ENCODE measurements at places on chromosomes 16 and 17. TPM values are rescaled to one million over a fixed set of nuclear protein-coding genes. Genes with fewer than 3 reads are reported as not detected.

Gene CLUH
- 42.2 TPM for polyA plus RNA-seq

Gene C17orf67
- polyA plus RNA-seq: 0.64 TPM

Gene CBLN1
- not detected for polyA plus RNA-seq

Gene MAPT
- polyA plus RNA-seq: 0.27 TPM

Gene SLC16A11
- 1.9 TPM for polyA plus RNA-seq

Gene COTL1
- 223 TPM for polyA plus RNA-seq

Gene TM4SF5
- not detected for polyA plus RNA-seq

Gene ZP2
- not detected for polyA plus RNA-seq

Gene SHISA9
- 0.02 TPM for polyA plus RNA-seq

Gene EME1
- 0.55 TPM for polyA plus RNA-seq

Gene USP22
- polyA plus RNA-seq: 33.3 TPM

Gene TNP2
- not detected for polyA plus RNA-seq

Gene TAC4
- not detected for polyA plus RNA-seq

Gene PITPNC1
- 8.0 TPM for polyA plus RNA-seq

Gene TNFRSF17
- 1.3 TPM for polyA plus RNA-seq

Gene ESRP2
- polyA plus RNA-seq: 22.5 TPM

Gene SLC9A5
- 1.2 TPM for polyA plus RNA-seq

Gene KRTAP9-4
- not detected for polyA plus RNA-seq

Gene GAS2L2
- 1.6 TPM for polyA plus RNA-seq

Gene DBNDD1
- polyA plus RNA-seq: 3.6 TPM

Gene CA5A
- polyA plus RNA-seq: 0.14 TPM

Gene OR2C1
- not detected for polyA plus RNA-seq

Gene TNFRSF12A
- 132 TPM for polyA plus RNA-seq

Gene EPOP
- polyA plus RNA-seq: 1.6 TPM

Gene HAPSTR1
- polyA plus RNA-seq: 10.1 TPM

Gene MC1R
- 2.9 TPM for polyA plus RNA-seq

Gene DHRS7C
- not detected for polyA plus RNA-seq

Gene PRSS33
- polyA plus RNA-seq: 0.08 TPM

Gene SLC43A2
- polyA plus RNA-seq: 27.0 TPM
